ENCODE measurements at places on chromosomes 6 and 20.

GRCh38 chr6:139568956-139569538, 194.6 kb upstream of the CITED2 start:
- DNase-seq, result no peak

DNA sequence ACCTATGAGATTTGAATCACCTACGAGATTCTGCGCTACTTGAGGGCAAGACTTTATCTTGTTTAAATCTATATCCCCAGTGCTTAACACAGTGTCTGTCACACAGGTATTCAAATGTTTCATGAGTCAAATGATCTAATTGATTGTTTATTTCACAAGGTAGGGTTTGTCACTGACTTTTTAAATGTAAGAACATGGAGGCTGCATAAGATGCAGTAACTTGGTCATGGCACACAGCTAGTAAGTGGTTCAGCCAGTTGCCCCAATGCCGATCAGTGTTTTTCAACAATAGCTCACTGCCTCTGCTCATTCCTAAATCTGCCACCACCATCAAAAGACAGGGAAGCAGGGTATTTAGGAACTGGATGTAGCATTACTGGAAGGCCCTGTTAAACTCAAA, 42.4 kb upstream of the LRRC1 start:
- DNase-seq, result no peak

GRCh38 chr6:150142670-150143515, at the start of gene PPP1R14C:
Gene PPP1R14C, plus strand, starts transcription at chr6:150143044. Its CDS starts 149 bp downstream, at chr6:150143193.
- peak; percentile 58 for DNase-seq

DNA sequence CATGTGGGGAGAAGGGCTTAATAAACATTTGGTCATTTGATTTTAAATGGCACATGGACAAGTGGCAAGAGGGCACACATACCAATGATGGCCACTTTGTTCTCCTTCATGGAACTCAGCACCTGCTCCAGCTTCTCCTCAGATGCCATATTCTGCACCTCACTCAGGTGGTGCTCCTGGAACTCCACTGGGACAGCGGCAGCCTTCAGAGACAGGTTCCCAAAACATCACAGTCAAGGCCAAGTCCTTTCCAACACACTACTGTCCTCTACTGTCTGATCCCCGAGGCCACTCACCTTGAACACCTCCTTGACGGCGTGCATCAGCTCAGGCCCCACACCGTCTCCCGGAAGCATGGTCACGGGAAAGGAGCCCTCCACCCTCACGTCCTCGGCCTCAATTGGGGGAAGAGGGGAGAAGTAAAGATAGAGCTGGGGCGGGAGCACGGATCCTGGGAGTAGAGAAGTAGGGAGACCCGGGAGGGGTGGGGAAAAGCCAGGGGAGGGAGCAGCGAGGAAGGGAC, 591 bp downstream of the IDH3B start:
- DNase-seq, result no peak

DNA sequence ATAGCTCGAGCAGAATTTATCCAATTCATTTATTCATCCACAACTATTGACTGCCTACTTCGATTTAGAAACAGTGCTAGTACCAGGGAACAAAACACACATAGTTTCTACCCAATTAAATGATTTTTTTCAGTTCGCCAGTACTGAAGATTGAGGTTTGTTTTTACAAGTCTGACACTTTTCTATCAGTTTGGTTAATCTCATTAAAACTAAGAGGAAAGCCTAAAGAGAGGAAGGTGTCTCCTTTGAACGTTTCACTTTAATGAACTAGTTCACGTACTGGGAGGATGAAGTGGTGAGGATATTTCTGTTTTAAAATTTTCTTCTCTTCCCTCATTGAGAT, 570 bp upstream of the ANKS1A start:
- DNase-seq, result peak; percentile 6
